Stimulated activated CD4-positive, alpha-beta T cell treated with anti-CD3 and anti-CD28 coated beads, Interleukin-1b, Interleukin-23, amount 100 ng/mL, for 24 hours (primary cell): ENCODE measurements at places on chromosomes 6 and 20.

DNA sequence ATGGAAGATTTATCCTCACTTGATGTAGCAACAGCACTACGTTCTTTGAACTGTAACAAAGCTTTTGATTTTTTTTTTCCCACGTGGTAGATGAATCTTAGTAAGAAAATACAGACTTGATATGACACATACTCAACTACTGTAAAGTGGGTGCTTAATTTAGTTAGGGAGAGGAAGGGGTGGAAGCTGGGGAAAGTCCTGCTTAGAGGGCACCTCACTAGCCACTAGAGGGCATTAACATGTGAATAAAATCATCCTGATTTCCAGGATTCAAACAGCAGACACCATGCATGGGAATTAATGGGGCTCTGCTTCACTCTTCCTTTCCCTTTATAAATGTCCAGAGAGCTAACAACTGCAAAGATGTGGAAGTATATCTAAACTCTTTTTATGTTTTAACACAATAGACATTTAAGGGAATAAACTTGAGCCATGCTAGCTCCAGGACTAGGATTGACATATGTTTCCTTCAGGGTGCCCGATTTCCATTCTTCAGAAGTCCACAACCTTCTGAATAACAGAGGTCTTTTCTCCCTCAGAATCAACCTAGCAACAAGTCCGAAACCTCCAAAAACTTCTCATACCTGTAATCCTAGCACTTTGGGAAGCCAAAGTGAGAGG, 250.1 kb downstream of the ATXN1 start:
- no peak for DNase-seq

GRCh38 chr6:155351273-155352129, 37.2 kb upstream of the TFB1M start:
- no peak for DNase-seq

GRCh38 chr20:62055106-62055861, 10.4 kb downstream of the TAF4 start:
- DNase-seq, result no peak

DNA sequence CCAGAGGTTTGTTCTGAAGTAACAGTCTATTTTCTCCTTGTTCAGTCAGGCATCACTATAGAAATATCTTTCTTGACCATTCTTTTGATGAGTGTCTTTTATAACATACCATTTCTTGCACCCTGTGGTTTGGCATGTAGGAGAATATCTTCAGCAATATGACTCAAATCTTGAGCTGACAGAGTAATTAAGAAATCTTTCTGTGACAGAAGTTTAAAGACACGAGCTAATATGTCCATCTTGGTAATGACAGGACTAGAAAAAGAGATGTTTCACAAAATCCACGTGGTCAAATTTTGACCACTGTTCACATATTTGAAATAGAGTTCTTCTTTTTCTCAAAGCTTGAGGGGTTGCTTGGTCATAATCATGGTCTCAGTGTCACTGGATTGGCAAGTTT, 149.9 kb downstream of the MYB start:
- no peak for DNase-seq

- no peak for DNase-seq
Observed at GRCh38 chr6:52922161-52922560, 12.7 kb upstream of the GSTA3 start.

- no peak for DNase-seq
Observed at GRCh38 chr6:1525364-1526038, 84.2 kb upstream of the FOXC1 start.

- no peak for DNase-seq
Observed at GRCh38 chr20:4065391-4065844, 50.1 kb upstream of the RNF24 start.

DNA sequence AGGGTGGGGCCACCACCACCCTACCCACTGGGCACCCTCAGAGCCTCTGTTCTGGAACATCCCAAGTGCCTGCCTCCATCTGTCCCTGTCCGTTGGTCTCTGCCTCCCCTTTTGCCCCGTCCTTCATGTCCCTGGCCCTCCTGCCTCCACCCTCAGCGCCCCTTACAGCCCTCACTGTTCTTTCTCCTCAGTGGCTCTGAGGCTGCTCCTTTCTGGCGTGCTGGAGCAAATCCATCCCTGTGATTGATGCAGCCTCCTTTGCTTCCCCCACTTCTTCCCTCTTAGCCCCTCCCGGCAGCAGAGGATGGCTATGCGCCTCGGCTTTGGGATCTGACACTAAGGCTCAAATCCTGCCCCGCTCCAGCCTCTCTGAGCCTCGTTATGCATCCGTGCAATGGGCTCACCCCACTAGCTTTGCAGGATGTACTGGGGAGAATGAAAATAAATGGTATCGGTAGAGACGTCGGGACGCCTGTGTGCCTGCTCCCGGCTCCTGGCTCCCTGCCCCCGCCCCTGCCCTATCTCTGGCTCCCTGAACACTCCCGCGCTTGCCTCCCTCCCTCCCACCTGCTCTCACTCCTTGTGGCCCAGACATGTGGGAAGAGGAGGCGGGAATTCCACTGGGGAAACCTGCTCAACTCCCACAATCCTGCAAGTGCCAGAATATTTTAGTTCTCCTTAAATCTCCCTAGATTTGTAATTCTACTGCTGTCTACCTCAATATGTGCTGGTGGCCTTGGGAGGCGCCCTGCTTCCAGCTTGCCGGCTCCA, 13.1 kb downstream of the VSTM2L start:
- no peak for DNase-seq

- DNase-seq, result no peak
Observed at GRCh38 chr6:82611751-82612150, 248.1 kb downstream of the TPBG start.

- DNase-seq, result no peak
Observed at GRCh38 chr6:56724455-56724854, 81.8 kb upstream of the DST start.

DNA sequence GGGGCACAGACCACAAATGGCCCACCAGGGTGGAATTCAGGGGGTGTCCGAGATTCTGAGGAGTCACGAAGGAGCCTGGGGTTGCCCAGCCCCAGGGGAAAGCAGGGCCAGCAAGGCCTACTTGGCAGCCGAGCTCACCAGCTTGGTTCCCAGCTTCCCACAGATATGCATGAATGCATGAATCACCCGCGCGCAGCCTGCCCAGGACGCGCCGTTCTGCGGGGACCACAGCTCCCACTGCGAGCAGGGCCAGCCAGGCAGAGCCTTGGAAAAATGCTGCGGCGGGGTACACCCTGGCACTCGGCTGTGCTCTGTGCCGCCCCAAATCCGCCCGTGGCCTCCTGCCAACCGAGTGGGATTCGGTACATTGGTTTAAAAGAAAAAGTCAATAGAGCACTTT, 211.0 kb downstream of the NFATC2 start:
- DNase-seq, result no peak

GRCh38 chr6:72783035-72783434, 161.2 kb downstream of the KCNQ5 start:
- no peak for DNase-seq

DNA sequence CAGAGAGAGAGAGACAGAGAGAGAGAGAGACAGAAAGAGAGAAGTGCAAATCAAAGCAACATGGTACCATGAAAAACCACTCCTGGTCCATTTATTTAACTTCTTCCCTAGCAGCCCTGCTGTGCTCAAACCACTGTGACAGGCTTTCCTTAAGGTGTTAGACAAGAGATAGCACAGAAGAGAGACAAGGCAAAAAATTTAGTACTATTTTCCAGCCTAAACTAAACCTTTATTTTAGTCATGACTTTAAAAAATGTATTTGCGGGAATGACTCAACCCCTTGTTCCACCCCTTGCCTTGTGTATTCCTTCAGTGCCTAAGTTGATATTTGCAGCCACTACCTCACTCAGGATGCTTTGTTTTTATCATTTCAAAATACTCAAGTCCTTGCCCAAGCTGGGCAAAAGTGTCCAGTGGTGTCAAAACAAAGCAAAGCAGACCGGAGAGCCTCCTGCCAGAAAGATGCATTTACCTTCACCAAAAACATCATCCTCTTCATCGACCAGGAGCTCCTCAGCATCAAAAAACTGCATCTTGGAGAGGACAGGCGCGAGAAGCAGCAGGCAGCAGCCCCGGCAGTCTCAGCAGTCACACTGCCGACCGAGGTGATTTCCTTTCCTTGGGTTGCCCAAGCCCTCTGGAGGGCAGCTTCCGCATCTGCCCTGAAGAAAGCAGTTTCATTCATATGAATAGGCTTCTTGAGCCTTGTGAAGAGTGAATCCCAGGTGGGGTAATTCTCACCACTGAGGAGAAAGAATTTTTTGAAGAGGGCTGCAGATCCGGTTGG, at the start of gene RIPOR2:
RIPOR2 (minus strand) TSS at position 595 of the 787 bp plus-strand sequence; CDS start at position 533, 62 bp downstream.
- DNase-seq, result no peak

- DNase-seq, result peak; percentile 35
Observed at GRCh38 chr6:158849899-158850806, 31.0 kb upstream of the EZR start.

DNA sequence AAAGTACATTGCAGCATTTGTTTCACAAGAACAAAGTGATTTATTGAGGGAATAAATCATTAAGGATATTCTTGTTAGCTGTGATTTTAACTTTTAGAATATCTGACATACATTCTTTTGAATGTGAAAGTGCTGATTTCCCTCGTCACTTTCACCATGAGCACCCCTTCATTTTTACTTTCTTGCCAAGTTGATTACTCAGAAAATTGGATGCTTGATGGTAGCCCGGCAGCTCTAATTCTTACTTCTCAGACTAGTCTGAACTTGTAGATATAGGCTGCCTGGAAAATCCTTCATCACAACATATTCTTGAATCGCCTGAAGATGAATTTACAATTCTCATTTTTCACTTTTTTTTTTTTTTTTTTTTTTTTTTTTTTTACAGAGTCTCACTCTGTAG, 147.1 kb upstream of the SMLR1 start:
- DNase-seq, result no peak

DNA sequence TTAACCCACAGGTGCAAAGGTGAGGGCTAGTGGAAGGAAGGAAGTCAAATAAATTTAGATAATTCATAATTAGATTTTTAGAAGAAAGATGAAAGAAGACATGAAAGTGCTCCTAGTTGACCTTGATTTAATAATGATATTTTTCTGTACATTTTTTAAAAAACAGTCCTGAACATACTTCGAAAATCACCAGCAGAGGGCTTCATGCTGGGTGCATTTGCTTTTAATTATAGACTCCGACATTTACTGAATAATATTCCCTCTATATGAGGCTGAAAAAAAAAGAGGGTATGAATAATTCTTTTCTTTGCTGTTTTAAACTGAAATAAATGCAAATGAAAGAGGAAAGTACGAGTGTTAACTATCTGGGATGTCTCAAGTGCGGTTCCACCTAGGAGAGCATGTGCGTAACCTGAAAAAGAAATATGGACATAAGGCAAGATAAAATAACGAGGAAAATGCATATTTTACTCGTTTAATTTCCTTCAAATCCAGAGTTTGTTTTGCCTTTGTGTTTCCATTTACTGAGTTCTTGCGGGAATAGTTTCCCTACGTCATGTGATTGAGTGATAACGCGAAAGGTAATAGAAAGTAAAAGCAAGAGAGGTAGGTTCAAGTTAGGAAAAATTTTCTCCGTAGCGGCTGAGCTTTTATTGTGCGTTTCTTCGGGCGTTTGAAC, 3.1 kb upstream of the TFAP2B start:
- DNase-seq, result no peak

- no peak for DNase-seq
Observed at GRCh38 chr6:16199804-16200203, 38.6 kb upstream of the GMPR start.

DNA sequence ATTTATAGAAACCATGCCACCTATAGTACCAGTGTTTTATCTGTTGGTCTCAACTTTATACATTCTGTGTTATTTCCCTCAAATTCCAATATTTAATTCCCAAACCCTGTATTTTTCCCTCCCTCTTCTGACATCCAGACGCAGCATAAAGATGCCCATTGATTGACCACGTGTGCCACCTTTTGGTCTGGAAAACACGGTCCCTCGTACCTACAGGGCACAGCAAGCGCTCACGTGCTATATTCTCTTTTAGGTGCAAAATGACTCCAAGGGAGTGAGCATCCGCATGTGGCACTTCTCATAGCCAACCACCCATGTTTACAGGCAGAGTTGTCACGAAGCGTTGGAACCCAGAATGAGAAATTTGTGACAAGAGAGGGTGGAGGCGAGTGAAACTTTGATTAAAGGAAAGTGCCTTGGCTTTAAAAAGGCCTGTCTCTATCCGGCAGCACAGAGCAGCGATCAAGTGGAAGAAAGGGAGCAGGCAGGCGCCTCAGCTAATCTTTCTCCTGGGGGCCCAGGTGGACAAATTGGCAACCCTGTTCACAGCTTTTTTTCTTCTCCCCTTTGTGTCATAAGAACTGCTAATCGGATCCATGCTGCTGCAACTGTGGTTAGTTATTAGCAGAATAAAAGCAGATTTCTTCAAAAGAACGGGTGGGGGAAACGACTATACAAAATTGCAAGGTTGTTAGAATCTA, 225.9 kb downstream of the TMEM242 start:
- DNase-seq, result no peak

- no peak for DNase-seq
Observed at GRCh38 chr6:49506569-49507111, 6.9 kb downstream of the GLYATL3 start.

- no peak for DNase-seq
Observed at GRCh38 chr6:140784573-140784972, 1348.2 kb upstream of the GJE1 start.

- no peak for DNase-seq
Observed at GRCh38 chr20:47788741-47789080, 3.4 kb upstream of the SULF2 start.

- no peak for DNase-seq
Observed at GRCh38 chr20:53974785-53975555, 95.4 kb downstream of the BCAS1 start.

GRCh38 chr20:61753316-61753942, 312.3 kb downstream of the TAF4 start:
- DNase-seq, result no peak

- DNase-seq, result no peak
Observed at GRCh38 chr20:5513975-5514516, 197.3 kb upstream of the PROKR2 start.

DNA sequence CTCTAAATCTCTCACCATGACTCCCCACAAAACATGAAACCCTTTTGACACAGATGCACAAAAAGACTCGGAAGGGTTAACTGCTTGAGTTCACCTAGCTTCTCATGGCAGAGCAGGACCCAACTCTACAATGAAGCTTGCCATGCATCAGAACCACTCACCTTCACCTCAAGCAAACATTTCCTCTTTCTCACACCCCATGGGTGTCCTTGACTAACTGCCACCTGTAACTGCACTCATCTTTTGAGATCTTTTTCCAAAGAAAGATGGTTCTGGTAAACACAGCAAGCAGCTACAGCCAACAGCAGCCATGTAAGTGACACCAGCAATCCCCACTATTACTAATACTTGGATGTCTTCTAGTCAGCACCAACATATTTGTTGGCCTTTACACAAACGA, 76.5 kb downstream of the EFHC1 start:
- no peak for DNase-seq

- DNase-seq, result no peak
Observed at GRCh38 chr6:3058957-3059356, 9.3 kb upstream of the RIPK1 start.

- DNase-seq, result no peak
Observed at GRCh38 chr20:5003626-5004025, 2.3 kb upstream of the SLC23A2 start.
